ENCODE measurements at places on chromosomes 2 and 18.
A peak's percentile ranks its signal among the peaks of the same experiment; 100 is the strongest.

DNA sequence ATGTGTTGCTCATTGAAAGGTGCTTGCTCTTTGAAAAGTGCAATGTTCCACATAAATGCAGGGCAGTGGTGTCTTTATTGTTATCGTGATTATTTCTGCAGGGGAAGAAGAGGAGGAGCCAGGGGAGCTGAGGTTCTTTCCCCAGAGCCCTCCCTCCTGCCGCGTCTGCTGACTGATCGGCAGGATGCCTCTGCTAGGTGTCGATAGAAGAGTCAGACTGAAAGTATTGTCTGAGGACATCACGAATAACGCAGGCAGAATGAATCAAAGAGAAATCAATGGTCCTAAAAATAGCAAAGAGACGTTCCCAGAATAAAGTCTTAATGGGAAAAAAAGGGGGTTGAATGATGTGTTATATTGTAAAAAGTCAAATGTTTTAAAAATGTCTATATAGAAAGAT lies 47.4 kb upstream of the SIX3 start:
- no peak for DNase-seq

- DNase-seq: no peak
These were observed 181.3 kb downstream of the CTIF start for GRCh38 chr18:48719974-48720654.

DNA sequence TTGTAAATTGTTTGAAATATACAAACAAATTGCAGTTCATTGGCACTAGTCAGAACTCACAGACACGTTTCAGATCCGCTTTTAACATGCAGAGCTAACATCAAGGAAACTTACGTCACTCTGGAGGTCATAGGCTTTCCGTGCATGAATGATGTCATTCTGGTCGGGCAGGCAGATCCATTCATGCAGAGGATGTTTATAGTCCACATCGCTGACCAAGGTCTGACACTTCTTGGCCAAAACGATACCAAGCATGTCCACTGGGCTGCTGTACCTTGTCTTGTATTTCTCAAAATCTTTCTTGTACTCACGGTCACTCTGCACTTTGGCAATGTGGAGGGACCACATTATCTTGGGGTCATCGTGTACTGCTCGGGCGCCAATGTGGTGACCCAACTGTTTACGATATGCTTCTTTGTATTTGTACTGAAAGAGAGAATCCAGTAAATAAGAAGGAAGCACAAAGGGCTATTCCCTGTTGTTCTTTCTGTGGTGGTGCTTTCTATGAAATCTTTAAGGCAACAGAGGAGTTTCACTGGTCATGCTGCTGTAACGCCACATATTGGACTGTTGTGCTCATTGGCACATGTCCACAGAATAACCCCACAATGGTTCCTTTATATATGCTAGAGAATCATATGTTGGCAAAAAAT lies 114.8 kb downstream of the NEB start:
- DNase-seq: peak; percentile 89

DNA sequence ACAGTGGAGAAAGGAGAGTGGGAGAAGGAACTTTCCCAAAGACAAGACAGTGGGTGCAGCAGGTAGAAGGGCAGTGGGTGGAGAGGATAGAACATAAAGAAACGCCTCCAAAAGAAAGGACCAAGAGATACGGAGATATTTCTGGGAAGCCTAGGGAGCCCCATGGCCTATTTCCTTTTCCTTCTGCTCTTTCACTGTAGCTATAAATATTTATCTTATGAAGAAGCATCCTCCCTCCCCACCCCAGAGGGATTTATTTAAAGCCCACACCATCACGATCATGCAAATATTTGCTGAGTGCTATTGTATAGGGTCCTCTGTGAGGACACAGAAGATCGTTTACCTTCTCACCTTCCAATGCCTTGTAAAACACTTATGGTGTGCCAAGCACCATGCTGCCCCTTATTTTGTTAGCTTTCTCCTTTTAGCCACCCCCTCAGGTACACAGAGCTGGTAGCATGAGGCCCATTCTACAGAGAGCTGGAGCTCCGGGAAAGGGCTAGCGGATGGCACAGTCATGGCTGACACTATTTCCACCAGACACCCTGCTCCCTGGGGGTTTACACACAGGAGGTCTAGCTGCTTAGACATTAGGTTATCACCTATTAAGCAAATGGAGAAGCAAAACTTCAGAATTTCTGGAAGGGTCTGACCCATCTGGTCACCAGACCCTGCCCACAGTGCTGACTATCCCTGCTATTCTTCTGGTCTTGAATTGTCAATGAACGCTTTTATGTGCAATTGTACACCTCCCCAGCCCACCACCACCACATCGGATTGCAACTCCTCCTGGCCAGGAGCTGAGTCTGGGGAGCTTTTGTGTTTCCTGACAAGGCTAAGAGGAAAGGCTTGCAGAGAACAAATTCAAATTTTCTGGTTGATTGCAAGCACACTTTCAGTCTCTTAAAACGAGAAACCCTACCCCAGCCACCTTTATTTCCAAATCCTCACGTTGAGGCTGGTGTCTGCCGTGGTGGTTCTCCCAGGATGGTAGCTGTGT lies 91.8 kb upstream of the KLF7 start:
- no peak for DNase-seq

DNA sequence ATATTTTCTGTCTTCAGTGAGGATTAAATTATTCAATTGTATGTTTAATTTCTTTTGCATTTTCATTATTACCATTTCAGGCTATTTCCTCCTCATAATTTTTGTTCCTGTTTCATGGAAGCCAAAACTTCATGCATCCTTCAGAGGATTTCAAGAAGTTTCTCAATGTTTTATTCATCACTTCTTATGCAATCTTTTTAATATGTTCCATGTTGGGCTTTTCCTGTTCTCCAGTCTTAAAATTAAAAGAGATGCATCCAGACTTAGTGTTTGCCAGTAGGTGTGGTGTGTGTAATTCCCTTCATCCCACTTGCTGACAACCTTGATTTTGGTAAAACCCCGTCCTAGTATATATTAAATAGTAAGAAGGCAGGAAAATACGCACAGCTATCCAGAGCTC lies 190.0 kb downstream of the EN1 start:
- no peak for DNase-seq

GRCh38 chr18:475202-476031 lies 25.1 kb downstream of the COLEC12 start:
- peak; percentile 89 for DNase-seq

GRCh38 chr2:199754766-199755165 lies 96.2 kb downstream of the FTCDNL1 start:
- no peak for DNase-seq

- no peak for DNase-seq
These were observed 77.8 kb downstream of the NCKAP5 start for GRCh38 chr2:133490411-133490980.

Measured in kidney capillary endothelial cell (primary cell).